ENCODE measurements at places on chromosomes 1 and 21.

- no peak for DNase-seq
Observed at GRCh38 chr1:87939444-87939843, 610.8 kb downstream of the LMO4 start.

GRCh38 chr1:173095632-173096031 lies 44.9 kb upstream of the TNFSF18 start:
- no peak for DNase-seq

- DNase-seq = no peak
Observed at GRCh38 chr1:162025541-162025940, 1.9 kb upstream of the OLFML2B start.

DNA sequence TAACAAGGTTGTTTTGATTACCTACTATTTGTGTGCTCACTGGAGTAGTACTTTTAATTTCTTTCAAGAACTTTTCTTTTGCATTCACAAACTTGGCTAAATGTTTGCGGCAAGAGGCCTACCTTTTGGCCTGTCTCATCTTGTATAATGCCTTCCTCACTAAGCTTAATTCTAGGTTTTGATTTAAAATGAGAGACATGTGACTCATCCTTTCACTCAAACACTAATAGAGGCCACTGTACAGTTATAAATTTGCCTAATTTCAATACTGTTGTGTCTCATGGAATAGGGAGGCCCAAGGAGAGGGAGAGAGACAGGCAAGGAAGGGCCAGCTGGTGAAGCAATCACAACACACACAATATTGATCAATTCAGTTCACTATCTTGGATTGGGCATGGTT lies 66.1 kb downstream of the ZNF644 start:
- no peak for DNase-seq

DNA sequence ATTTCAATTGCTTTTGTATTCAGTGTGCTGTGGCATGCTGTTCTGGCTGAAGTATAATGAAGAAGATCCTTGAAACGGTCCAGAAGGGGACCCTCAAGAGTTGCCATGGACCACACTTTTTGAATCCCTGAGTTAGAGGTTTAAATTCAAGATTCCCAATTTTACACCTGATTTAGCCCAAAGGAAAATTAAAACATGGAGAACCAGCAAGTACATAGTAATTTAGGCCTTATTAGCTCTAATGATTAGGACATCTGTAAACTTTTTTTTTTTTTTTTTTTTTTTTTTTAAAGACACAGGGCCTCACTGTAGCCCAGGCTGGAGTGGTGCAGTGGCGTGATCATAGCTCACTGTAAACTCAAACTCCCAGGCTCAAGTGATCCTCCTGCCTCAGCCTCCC lies 107.3 kb downstream of the ENAH start:
- DNase-seq = no peak

DNA sequence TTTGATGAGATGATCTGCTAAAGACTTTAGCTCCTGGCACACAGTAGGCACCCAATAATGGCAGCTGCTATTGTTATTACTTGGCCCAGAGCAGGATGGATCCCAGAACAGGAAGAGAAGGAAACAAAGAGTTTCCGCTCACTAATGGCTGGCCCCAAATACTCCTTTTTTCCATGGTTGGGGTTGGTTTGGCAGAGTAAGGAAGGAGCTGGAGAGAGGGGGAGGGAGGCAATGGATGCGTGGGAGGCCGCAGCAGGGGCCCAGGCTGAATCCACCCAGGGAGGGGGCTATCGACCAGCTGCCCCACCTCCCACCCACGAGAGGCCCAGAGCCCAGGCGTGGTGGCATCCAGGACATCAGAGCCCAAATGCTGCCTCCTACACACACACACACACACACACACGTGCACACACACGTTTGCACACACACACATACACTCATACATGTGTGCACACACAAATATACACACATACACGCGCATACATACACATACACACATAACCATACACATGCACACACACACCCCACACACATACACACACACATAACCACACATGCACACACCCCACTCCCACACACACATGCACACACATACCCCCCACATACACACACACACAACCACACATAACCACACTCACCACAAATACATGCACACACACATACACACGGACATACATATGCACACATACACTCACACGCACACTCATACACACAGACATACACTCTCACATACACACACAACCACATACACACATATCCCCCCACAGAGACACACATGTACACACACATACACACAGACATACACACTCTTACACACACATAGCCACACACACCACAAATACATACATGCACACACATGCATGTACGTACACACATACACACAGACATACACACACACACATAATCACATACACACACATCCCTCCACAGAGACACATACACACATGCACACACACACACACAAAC lies 25.2 kb downstream of the C1QB start:
- DNase-seq = no peak

DNA sequence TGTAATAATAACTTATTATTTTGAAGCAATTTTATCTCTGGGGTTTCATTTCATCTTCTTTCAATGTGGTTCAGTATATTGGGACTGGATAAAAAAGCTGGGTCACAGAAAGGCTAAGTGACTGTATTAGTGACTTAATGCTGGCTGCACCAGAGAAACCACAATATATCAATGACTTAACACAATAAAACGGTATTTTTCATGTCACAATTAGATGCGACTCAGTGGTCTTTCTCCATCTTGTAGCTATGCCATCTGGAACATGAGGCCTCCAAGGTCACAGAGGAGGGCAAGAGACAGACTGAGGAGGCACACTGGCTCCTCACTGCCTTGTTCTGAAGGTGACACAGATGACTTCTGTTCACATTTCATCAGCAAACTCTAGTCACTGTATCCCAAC lies 26.0 kb upstream of the KCNA3 start:
- no peak for DNase-seq
